ENCODE measurements at places on chromosomes 12 and 14.

GRCh38 chr12:43112101-43112920 is 439.7 kb downstream of the ADAMTS20 start:
- no peak for DNase-seq

DNA sequence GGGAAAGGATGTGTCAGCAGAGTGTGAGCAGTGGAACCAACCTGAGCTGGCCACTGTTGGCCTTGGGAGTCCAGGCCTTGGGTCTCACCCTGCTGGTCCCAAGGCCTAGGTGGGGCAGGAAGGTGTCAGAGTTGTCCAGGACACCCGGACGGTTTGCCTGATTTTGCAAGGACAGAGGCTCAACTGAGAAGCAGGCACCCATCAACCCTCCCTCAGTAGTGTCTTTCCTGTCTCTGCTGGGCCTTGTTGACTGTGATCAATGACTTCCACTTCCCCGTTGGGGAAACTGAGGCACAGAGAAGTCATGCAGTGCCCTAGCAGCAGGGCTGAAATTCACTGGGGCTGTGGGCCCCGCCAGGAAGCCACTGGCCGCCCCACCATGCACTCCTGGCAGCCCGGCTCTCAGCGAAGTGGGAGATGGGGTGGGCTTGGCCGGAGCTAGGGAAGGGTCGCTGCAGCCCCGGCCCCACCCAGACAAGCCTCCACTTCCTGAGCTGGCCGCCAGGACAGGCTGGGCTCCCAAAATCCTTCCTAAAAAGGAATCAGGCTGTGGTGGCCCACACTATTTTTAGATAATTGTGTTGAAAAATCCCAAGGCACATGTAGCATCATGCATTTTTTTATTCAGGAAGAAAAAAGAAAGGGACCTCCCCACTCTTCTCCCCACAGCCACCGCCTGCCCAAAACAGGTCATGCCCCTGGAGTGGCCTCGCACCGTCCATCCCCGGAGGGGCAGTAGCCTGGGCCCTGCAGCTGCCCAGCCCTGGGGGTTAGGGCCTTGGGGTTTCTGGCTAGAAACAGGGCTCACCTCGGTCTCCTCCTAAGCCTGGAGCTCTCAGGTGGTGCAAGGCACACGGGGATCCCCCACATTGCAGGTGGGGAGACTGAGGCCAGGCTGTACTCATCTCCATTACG is 127.4 kb downstream of the CALM1 start:
- DNase-seq: no peak

- no peak for DNase-seq
Measured at GRCh38 chr12:1179128-1179527, 188.1 kb downstream of the ERC1 start.

- no peak for DNase-seq
Measured at GRCh38 chr14:74875941-74876913, at the start of gene PROX2. TSS of gene PROX2 (minus strand) at chr14:74876145. CDS start at chr14:74863834, 12,311 bp downstream.

GRCh38 chr14:64946310-64947045 is 3.9 kb upstream of the GPX2 start:
- DNase-seq: no peak

DNA sequence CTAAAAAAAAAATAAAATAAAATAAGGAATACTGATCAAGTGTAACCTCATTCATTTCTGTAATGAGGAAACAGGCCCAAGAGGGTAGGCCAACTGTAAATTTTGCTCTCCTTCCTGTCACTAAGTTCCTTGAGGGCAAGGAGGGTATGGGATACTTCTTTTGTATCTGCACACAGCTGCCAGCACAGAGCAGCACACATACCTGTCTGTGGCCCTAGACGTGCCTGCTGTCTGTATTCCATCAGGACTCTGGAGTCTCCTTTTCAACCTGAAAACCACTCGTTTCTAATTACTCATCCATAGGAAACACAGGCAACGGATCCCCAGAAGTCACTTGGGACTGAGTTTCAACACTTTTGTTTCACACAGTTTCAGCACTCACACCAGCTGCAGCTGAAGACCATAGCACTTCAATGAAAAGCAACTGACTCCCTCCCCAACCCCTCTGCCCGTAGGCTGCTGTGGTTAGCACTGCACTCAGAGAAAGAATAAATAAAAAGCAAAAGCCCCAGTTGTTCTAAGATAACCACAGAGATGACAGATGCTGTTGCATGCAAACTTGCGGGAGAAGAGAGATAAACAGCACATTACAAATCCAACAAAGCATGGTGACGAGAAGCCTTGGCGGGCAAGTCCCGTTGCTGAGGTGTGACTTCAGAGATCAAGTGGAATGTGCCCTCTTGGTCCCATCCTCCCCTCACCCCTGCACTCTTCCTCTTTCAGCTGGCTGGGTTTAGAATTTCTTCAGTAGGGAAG is 24.9 kb downstream of the CRACR2A start:
- DNase-seq: peak; percentile 4

GRCh38 chr12:89211456-89211855 is 140.8 kb downstream of the DUSP6 start:
- no peak for DNase-seq

DNA sequence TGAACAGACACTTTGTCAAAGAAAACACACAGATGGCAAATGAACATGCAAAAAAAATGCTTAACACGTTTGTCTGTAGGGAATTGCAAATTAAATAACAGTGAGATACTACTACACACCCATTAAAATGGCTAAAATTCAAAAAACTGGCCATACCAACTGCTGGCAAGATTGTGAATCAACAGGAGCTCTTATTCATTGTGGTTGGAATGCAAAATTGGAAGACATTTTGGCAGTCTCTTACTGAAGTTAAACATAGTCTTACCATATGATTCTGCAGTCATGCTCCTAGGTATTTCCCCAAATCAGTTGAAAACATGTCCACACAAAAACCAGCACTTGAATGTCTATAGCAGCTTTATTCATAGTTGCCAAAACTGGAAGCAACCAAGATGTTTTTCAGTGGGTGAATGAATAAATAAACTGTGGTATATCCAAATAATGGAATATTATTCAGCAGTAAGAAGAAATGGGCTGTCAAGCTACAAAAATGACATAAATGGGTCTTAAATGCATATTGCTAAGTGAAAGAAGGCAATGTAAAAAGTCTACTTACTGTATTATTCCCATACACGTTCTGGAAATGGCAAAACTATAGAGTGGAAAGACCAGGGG is 91.4 kb downstream of the PLEKHA5 start:
- DNase-seq: no peak

GRCh38 chr12:100793182-100793581 is 1.4 kb upstream of the ANO4 start:
- no peak for DNase-seq

GRCh38 chr12:94805749-94806529 is 155.6 kb upstream of the TMCC3 start:
- DNase-seq: no peak

- no peak for DNase-seq
Measured at GRCh38 chr14:32709027-32709426, 229.7 kb upstream of the NPAS3 start.

GRCh38 chr14:37678916-37679315 is 83.5 kb downstream of the TTC6 start:
- no peak for DNase-seq

DNA sequence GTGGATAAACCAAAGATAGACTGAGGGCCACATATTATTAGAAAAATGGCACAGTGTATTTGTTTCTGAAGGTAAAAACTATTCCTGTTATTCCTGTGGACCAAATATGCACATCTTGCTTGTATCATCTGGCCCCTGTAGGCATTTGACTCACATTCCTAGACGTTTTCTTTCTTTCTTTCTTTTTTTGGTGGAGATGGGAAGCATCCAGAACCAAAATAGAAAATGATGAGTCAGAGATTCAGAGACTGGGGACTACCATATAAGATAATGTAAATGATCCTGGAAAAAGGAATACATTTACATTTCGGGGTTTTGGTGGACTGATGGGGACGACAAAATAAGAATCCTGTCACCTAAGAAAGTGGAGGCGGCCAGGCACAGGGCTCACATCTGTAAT is 24.2 kb downstream of the TRIM9 start:
- no peak for DNase-seq

- DNase-seq: no peak
Measured at GRCh38 chr12:6444031-6444430, 724 bp upstream of the CD27 start.

- DNase-seq: no peak
Measured at GRCh38 chr12:100027671-100028070, 42.9 kb upstream of the ANKS1B start.

GRCh38 chr12:128753438-128753837 is 70.3 kb downstream of the SLC15A4 start:
- DNase-seq: no peak

- DNase-seq: no peak
Measured at GRCh38 chr14:28308734-28309133, 457.9 kb upstream of the FOXG1 start.

DNA sequence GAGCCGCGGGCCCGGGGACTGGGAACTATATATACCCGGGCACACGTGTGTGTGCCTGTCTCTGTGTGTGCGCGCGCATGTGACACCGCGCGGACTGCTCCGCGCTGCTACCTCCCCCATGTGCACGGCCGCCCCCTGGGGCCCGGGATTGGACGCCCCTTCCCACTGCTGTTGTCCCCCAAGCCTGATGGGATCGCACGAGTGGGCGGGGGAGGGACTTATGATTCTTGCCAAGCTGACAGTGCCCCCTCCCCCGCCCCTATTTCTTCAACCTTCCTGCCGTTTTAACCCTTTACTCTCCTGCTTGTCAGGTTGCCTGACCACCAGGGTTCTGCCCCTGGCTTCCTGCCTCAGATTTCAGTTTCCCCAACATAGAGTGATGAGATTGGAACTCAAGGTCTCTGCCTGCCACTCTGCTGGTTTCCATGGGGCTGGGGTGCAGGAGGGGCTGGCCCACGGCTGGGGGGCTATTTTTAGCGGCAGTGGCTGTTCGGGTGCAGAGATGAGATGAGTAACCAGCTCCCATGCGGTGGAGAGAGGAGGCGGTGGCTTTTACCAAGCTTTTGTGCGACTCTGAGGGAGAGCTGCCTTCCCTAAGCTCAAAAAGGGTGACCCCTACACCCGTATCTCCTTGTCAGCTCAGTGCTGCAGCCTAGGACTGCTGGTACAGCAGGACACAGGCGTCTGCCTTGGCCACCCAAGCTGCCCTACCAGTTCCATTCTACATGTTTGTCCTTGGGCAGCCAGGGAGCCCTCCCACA is at the start of gene DDN:
TSS of gene DDN (minus strand) at position 5 of the 761 bp plus-strand sequence. CDS start 88 bp downstream, outside the sequence.
- DNase-seq: no peak

GRCh38 chr12:754851-755562 is 2.6 kb downstream of the WNK1 start:
- DNase-seq: no peak

GRCh38 chr14:75123991-75124390 is 2.9 kb downstream of the NEK9 start:
- DNase-seq: no peak

DNA sequence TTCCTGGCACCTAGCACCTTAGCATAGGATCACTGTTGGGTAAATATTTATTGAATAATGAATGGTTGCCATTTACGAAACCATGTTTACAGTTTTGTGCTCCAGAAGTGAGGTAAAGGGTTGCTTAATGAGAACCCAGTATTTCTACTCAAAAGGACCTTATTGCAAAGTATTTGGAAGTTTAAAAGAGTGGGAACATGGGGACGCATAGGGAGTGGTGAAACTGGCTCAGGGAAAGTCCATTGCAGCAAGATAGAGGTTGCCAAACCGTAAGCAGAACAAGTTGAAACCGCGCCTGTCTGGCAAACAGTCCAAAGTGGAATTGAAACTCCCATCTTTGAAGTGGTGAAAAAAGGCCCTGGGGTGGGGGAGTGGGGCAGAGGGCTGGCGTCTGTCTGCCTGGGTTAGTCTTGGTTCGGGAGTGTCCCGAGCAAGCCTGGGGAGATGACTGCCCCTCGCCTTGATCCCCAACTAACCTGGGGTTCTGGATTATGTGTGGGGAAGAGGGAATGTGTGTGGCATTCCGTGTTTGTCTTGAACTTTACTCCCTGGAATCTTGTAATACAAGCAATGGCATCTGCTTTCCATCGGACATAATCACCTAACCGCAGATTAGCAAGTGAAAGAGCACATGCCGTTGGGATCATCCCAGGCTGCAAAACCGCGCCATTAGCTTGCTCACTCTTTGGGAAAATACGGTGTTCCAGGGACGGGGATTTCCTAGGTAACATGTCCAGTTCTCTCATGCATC is 7.2 kb downstream of the ALDH2 start:
- DNase-seq: no peak

GRCh38 chr12:108592033-108592909 is 5.6 kb downstream of the TMEM119 start:
- no peak for DNase-seq

Data from stimulated activated CD8-positive, alpha-beta memory T cell treated with anti-CD3 and anti-CD28 coated beads, Interleukin-7, amount 100 ng/mL, for 1 hour (primary cell).